ENCODE measurements at places on chromosomes 13 and 19.

- no peak for DNase-seq
Observed at GRCh38 chr19:7706955-7707456, 5.1 kb upstream of the FCER2 start.

- DNase-seq, result peak; percentile 59
Observed at GRCh38 chr19:38389101-38389925, 816 bp downstream of the SPRED3 start.

GRCh38 chr19:17973759-17974158 is 6.9 kb downstream of the KCNN1 start:
- DNase-seq, result no peak

GRCh38 chr13:98915563-98915962 is 62.3 kb downstream of the DOCK9 start:
- DNase-seq, result no peak

DNA sequence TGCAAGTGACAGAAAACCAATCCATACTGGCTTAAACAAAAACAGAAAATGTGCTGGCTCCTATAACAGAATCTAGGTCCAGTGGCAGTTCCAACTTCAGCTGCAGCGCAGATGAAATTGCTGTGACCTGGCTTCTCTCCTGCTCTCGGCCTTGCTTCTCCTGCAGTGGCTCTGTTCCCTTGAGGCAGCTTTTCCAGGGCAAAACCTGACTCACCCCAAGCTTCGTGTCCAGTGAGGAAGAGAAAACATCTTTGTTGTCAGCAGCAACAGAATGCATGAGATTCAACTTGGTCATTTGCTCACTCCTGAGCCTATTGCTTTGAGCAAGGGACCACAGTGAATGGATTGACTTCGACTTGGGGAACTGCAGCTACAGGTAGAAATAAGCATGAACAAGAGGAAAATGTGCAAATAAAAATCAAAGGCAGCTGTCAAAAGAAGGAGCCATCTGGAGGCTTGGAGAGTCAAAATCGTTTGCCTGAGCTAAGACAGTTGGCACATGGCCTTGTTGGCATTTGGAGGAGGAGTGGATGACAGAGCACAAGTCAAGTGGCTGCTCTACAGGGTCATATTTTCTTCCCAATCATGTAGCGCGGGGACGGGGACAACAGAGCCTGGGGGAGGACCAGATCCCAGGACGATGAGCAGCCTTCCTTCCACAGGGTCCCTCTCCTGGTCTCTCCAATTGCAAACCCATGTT is 523.4 kb downstream of the FGF9 start:
- DNase-seq, result no peak

- DNase-seq, result no peak
Observed at GRCh38 chr13:31195616-31196015, 4.2 kb upstream of the B3GLCT start.

GRCh38 chr19:29378126-29378525 is 147.7 kb upstream of the VSTM2B start:
- no peak for DNase-seq

- DNase-seq, result peak; percentile 82
Observed at GRCh38 chr13:30864433-30865122, 41.5 kb upstream of the MEDAG start.

GRCh38 chr13:99383511-99383921 is 76.3 kb upstream of the GPR183 start:
- DNase-seq, result no peak

DNA sequence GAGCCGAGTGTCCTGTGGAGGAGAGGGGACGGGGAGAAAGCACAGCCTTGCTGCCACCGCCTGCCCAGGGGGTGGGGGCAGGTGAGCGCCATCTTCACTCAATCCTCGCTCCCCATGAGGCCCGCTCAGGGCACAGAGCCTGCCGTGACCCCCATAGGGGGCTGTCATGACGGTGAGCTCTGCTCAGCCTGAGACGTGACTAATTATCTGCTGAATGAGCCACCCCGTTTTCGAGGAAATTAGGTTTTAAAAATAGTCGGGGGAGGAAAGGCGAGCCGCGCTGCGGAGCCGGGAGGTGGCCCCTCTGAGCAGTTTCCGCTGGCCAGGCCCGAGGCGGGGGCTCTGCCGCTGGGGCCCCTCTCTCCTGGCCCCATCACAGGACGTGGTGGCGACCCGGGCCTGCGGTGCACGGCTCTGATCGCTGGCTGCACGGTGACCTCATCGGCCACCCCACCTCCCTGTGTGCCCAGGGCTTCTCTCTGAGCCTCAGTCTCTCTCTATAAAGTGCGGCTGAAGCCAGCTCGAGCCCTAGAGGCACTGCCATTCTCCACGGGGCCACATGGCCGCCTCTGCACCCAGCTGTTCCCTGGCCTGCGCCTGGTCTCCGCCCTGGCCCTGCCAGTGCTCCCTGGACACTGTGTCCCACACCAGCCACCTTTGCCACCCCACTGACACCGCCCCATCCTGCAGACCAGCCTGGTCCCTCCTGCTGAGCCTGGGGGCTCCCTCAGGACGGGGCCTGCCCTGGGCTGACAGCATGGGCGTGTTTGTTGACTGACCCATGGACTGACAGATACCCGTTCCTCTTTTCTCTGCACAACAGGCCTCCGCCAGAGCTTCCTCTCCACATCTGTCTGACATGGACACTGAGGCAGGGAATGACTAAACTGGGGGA is 28.3 kb downstream of the PIP5K1C start:
- no peak for DNase-seq

DNA sequence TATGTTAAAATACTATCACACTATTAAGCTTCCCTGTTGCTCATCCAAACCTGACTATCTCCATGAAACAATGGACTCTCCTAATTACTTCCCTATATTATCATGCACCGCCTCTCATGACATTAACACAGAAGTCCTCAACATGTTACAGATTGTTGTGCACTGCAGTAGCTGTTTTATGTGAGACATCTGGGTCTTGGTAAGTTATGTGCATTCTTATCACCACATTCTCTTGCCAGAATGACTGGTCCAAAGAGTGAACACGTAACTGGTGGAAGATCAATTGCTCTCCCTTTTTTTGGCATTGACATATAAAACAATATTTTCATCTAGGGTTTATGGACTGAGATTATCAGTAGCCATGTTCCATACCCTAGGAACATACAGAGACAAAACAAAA is 59.4 kb downstream of the POSTN start:
- DNase-seq, result no peak

- DNase-seq, result peak; percentile 89
Observed at GRCh38 chr19:18415178-18415867, 3.9 kb upstream of the SSBP4 start.
